ENCODE measurements at places on chromosomes 13 and 19.

GRCh38 chr13:26423629-26424028, 133.9 kb upstream of the WASF3 start:
- no peak for DNase-seq

DNA sequence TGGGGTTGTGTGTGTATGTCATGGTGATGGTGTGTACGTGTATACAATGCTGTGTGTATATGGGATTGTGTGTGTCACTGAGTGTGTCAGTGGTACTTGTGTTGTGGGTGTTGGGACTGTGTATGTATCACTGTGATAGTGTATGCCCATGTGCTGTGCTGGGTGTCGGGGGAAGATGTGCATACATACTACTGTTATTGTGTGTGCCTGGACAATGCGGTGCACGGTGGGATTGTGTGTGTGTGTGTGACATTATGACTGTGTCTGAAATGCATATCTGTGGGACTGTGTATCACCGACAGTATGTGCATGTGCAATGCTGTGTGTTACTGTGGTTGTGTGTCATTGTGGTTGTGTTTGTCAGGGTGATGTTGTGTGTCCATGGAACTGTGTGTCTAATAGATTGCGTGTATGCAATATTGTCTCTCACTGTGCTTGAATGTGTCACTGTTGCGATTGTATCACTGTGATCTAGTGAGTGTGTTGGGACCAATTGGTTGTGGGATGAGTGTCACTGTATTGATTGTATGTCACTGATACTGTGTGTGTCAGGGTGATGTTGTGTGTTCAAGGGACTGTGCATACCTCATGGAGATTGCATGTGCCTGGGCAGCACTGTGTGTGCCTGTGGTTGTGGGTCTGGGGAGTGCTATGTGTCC, 11.0 kb upstream of the BBC3 start:
- no peak for DNase-seq

DNA sequence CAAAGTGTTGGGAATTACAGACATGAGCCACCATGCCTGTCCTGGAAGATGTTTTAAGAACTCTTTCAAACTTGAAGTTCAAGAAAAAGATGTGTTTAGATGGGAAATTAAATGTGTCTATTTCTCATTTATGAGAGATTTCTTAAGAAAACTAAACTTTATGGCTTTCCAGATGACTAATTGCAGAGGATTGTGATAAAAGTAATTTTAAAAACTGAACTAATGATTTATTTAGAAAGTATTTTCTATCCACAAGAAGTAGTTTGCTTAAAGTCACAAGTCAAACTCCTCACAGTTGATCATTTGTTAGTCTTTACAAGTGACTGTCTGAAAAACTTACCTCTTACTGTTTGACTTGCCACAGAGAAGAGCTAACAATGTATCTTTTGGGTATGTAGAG, 89.6 kb upstream of the SPRY2 start:
- DNase-seq, result no peak

DNA sequence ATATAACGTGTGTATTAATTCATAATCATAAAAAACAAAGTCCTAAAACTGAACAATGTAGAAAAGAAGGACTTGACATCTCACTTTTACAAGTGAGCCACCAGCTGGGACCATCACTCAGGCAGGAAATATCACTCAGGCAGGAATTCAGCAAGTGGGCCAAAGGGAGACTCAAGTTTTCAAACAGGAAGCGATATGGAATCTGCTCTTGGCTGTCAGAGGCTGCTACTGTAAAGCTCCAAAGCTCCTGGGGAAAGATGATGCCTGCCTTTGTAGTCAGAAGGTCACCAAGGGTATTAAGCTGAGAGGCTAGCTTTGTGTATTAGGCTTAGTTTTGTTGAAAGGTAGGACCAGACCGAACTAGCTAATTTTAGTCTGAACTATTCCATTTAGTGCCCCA, 5.5 kb upstream of the AKAP11 start:
- no peak for DNase-seq

GRCh38 chr19:30206187-30206586, 166.0 kb upstream of the ZNF536 start:
- DNase-seq, result no peak
